Effector memory CD8-positive, alpha-beta T cell (primary cell): ENCODE measurements at places on chromosomes 13 and 19.
A peak's percentile ranks its signal among the peaks of the same experiment; 100 is the strongest.

GRCh38 chr13:88979465-88980175 lies 1308.4 kb downstream of the SLITRK5 start:
- DNase-seq, result no peak

DNA sequence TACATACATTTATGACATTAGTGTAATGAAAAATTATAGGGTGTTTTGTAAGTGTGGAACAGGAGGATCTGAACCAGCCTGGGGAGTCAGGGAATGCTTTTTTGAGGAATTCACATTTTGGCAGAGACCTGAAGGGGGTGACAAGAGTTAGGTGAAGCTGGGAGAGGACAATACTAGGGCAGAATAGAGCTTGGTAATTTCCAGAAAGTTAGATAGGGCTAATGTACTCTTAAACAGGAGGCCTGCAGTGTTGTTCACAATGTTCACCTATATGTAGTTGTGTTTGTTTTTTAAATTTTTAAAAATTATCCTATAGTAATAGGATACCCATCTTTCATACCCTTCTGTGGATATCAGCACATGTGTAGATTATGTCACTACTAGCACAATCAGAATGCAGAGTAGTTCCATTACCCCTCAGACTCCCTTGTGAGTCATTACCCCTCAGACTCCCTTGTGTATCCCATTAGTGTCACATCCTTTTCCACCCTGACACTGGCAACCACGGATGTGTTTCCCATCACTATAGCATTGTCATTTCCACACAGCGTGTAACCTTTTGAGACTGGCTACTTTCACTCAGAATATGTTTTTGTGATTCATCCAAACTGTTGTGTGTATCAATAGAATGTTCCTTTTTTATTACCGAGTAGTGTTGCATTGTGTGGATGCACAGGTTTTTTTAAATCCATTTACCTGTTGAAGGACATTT lies 43.1 kb downstream of the PCCA start:
- no peak for DNase-seq

- no peak for DNase-seq
Measured at GRCh38 chr19:5057860-5058259, 88.9 kb downstream of the KDM4B start.

- DNase-seq, result no peak
Measured at GRCh38 chr13:114015111-114015968, 41.5 kb upstream of the C13orf46 start.

- no peak for DNase-seq
Measured at GRCh38 chr13:111286162-111286561, 34.3 kb upstream of the TEX29 start.

DNA sequence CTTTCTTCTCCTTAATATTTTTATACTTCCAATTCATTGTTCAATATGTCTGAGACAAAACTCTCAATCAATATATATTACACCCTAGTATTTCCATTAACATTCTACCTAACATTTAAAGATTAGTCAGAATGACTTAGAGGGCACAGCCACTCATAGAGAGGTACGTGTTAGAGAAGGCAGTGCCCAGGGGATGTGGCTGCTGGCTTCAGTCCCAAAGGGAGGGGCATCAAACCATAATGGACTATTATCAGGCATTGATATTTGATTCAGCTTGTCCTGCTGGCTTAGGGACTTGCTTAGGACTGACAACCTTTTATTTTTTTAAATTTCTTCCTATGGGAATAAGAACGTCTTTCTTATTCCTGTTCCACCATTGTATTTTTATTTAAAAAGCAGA lies 1392.0 kb upstream of the ATXN8OS start:
- no peak for DNase-seq

DNA sequence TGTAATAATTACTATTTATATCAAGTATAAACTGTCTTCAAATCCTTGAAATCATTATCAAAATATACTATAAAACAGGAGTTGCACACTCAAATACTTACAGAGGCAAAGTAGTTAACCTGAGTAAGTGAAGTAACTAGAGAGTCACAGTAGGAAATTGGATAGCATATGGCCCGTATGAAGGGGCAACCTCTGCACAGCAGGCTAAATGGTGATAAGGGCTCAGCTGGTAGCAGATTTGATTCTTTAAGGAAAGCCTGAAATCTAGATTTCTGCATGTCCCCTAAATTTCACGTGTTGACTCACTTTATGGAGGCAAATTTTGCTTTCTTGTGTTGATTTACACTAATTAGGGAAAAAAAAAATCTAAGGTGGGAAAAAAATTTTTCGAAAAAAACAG lies 46.4 kb downstream of the STOML3 start:
- DNase-seq, result no peak

- no peak for DNase-seq
Measured at GRCh38 chr13:41633776-41634175, 176.4 kb downstream of the RGCC start.

GRCh38 chr13:34935841-34936240 lies 6.2 kb upstream of the NBEA start:
- no peak for DNase-seq

DNA sequence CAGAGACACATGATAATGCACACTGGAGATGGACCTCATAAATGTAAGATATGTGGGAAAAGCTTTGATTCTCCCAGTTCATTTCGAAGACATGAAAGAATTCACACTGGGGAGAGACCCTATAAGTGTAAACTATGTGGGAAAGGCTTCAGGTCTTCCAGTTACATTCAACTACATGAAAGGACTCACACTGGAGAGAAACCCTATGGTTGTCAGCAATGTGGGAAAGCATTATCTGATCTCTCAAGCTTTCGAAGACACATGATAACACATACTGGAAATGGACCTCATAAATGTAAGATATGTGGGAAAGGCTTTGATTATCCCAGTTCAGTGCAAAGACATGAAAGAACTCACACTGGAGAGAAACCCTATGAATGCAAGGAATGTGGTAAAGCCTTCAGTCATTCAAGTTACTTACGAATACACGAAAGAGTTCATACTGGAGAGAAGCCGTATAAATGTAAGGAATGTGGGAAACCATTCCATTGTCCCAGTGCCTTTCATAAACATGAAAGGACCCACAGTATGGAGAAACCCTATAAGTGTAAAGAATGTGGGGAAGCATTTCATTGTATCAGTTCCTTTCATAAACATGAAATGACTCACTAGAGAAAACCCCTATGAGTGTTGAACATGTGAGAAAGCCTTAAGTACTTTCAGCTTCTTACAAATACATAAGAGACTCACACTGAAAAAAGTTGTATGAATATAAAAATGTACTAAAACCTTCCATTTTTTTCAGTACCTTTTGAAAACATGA lies 14.7 kb downstream of the ZNF441 start:
- DNase-seq, result no peak

- no peak for DNase-seq
Measured at GRCh38 chr19:1819341-1820255, 7.5 kb upstream of the ATP8B3 start.

GRCh38 chr13:93283255-93283654 lies 56.6 kb downstream of the GPC6 start:
- no peak for DNase-seq

GRCh38 chr13:24148414-24149235 lies 11.9 kb upstream of the SPATA13 start:
- no peak for DNase-seq

- no peak for DNase-seq
Measured at GRCh38 chr19:56642711-56643459, at the start of gene SMIM17. TSS of gene SMIM17 (plus strand) at chr19:56643159. CDS start at chr19:56645668, 2,509 bp downstream.

DNA sequence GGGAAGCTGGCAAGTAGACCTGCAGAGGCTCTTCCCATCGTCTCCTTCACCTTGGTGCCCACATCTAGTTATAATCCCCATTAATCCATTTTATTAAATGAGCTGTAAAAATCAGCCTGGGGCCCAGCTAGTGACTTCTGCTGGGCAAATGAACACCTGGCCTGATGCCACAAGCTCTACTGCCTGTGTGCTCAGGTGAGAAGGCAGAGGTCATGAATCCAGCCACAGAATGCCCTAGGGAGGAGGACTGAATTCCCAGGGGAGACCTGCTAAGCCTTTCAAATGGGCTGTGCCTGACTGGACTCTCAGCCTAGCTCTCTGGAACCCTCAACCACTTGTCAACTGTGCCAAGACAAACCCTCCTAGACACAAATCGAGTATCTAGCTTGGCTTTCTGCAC lies 74.0 kb downstream of the PDS5B start:
- no peak for DNase-seq

DNA sequence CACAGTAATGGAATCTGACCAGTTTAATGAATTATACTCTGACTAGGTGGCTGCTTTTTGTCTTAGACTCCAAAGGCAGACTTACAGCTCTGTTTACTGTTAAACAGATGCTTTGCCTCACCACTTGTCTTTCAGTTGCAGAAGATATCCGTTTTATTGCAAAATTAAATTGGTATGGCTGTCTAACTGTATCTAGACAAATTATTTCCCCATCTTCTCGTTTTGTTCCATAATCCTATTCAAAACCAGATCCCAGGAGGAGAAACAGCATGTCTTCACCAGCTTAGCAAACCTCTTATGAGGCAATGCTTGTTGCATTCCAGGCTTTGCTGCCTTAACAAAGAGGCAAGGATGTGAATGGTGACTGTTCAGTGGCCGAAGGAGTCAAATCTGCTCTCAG lies 215.6 kb downstream of the TDRD3 start:
- no peak for DNase-seq

DNA sequence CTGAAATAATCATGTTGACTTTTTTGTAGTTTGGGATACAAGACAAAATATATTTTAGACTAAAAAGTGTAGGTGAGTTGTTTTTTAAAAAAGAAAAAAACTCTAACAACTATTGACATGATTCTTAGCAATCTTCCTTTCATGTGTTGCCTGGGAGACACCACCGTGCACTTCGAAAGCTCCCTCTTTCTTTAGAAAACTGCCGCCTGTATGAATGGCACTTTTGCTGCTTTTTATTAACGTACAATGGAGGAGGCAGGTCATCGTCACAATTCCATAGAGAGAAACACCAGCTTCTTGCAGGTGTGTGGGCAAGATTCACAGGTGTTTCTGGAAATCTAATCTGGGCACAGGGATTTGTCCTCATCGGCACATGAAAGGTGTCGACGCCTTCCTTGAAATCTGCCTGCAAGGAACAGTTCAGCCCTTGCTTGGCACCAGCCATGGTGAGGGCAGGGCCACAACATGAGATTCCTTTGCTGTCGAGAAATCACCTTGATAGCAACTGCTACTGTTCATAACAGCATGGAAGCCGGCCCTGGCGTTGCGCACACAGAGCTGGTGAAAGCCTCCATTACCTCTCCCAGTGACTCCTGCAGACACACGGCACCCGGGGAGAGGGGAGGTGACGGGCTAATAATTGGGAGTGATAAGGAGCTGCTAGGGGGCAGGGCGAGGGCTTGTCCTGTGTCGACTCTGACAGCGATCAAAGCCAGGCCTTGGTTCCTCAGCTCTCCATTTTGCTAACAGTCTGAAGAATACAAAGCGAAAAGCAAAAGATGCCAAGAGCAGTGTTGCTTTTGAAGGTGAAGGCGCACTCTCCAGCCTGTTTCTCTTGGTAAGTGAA lies 66.5 kb downstream of the EFNB2 start:
- DNase-seq, result no peak

DNA sequence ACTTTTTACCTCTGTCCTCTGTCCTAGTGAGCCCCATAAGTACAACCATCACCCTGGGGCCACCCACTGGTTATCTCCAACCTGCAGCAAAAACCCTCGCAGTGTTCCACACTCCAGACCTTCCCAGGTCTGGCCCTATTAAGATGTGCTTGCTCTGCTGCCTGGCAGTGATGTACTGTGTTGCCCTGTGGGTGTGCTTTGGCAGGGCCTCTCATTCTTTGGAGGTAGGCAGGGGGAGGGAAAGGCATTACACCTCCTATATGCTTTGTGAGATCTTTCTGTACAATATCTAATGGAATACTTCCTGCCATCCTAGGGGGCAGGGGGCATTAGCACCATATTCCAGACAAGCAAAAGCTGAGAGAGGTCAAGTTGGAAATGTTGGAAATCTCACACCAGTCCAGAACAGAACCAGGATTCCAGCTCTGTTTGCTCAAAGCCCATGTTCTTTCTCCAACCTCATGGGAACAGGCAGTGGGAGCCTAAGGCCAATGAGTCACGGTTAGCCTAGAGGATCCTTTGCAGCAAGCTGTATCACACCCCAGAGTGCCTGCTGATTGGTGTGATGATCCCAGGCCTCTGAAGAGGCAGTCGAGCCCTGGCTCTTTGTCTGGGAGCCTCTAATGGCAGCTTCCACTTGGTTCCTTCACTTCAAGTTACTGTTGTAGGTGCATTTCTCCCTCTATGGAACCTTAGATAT lies 59.7 kb upstream of the UBL3 start:
- no peak for DNase-seq

DNA sequence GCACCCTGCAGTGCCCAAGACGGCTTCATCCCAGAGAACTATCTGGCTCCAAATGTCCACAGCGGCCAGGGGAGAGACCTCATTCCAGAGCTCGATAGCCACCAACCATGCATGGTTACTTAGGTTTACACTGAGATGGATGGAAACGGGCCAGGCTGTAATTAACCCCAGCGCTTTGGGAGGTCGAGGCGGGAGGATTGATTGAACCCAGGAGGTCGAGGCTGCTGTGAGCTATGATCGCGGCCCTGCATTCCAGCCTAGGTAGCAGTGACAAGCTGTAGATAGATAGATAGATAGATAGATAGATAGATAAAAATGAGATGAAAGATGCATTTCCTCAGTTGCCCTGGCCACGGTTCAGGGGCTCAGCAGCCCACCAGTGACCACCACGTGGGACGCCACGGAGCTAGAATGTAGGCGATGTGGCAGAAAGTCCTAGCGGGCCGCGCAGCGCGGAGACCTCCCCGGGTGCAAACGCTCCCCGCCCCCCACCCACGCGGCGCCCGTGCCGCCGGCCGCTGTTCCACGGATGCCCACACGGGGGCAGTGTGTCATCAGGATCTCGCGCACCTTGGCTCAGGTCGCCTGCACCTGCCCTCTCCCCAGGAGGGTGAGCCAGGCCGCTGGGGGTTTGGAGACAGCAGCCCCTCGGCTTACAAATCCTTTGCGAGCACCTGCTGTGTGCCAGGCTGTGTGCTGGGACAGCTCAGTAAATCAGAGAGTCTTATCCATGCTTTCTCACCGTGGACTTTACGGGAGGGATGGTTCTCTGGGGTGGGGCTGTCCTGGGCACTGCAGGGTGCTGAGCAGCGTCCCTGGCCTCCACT lies 13.5 kb upstream of the TLE5 start:
- peak; percentile 72 for DNase-seq

GRCh38 chr13:46160471-46161066 lies 21.4 kb downstream of the LCP1 start:
- peak; percentile 55 for DNase-seq

DNA sequence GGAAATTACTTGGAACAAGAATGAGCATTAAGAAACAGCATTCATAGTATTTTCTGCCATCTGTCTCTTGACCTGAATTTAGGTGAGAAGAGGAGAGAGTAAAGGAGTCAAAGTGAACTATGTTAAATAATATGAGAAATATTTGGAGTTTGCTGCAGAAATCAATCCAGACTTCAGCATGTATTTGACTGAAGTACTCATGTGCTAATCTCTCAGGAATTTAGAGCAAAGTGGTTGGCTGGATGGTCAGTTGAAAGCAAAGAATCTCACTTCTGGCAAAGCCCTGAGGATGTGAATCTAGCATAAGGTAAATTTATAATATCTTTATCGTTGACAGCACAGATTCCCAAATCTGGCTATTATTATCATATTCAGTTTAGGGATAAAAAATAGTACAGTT lies 394.3 kb downstream of the PCDH17 start:
- no peak for DNase-seq

GRCh38 chr13:52112591-52112990 lies 16.3 kb downstream of the NEK5 start:
- no peak for DNase-seq
